ENCODE measurements at places on chromosomes 12 and 14. TPM values are rescaled to one million over a fixed set of nuclear protein-coding genes. Genes with fewer than 3 reads are reported as not detected.

DNA sequence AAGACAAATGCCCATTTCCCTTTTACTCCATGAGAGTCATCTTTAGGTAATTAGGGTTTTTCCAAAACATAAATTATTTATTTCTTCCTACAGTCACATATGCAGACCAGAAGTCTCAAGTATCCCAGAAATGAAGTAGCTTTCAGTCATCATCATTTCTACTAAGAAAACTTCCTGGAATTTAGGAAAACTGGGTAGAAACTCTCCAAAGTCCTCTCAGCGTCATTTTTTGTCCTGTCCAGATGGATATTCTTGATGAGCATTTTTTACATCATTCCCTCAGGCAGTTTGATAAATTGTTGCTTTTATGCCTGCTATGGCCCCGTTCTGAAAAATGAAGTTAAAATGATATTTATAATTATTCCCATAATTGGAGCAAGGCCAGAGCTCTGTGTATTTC lies 93.9 kb upstream of the DCN start:
- no peak overlapping the region for H3K4me3 ChIP-seq
- peaks cover 2% of the 10 kb centered on the region for H3K27me3 ChIP-seq

DNA sequence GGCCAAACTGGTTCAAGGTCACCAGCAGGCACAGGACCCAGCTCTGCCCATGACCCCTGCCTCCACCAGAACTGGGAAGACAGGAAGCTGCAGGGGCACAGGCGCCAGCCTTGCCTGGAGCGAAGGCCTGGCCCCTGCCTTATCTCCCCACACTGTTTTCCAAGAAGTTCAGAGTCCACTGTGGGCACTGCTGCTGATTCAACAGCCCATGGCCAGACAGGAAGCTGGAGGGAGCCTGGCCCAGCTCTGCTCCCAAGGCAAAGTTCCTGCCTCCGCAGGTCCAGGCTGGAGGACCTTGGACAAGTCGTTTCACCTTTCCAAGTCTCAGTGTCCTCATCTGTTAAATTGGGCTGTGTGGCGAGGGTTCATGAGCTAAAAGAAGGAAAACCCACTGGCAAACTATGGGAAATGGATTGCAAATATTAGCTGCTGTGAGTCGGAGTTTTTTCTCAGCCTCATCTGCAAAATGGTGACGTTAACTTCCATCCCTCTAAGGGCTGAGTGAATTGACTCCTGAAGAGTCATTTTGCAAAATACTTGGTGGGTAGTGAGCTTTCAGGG lies 1.2 kb downstream of the PHETA1 start:
- H3K4me1 ChIP-seq: peaks cover 10% of the 10 kb centered on the region
- DNase-seq: no peak
- H3K4me3 ChIP-seq: peak overlapping the region; percentile 53
- H3K36me3 ChIP-seq: no peaks in the 10 kb centered on the region

GRCh38 chr12:66388517-66388916 lies 86.2 kb downstream of the HELB start:
- H3K36me3 ChIP-seq: no peaks in the 10 kb centered on the region
- H3K4me3 ChIP-seq: no peak overlapping the region
- H3K27ac ChIP-seq: no peak overlapping the region
- no peak for DNase-seq
- peaks cover 4% of the 10 kb centered on the region for H3K4me1 ChIP-seq

- no peak overlapping the region for H3K27ac ChIP-seq
- no peaks in the 10 kb centered on the region for H3K27me3 ChIP-seq
- H3K4me1 ChIP-seq: peaks cover 8% of the 10 kb centered on the region
- DNase-seq: no peak
Measured at GRCh38 chr12:42756841-42757623, 167.5 kb upstream of the PRICKLE1 start.

DNA sequence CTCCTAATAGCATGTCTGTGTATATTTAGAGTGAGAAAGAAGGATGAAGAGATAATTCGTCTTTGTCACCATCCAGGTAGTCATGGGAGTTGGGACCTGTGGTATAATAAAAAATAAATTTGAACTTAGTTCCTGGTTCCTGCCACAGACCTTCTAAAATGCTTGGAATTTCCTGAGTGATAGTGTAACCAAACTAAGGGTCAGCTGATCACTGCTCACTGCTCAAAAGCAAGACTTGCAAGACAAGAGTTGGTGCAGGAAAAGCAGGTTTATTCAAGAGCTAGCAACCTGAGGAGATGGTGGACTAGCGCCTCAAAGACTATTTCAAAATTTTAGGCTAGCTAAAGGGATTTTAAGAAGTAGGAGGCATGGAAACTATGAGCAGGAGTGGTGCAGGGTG lies 19.1 kb downstream of the ANG start:
- no peak for DNase-seq
- H3K27me3 ChIP-seq: peaks cover 2% of the 10 kb centered on the region
- no peaks in the 10 kb centered on the region for H3K4me1 ChIP-seq
- no peak overlapping the region for H3K27ac ChIP-seq

- H3K27ac ChIP-seq: no peak overlapping the region
- H3K4me3 ChIP-seq: no peak overlapping the region
- no peaks in the 10 kb centered on the region for H3K27me3 ChIP-seq
- no peaks in the 10 kb centered on the region for H3K36me3 ChIP-seq
Measured at GRCh38 chr12:16564675-16565074, 41.3 kb downstream of the LMO3 start.

The NXPH4 gene
- 0.81 TPM for total RNA-seq

All from activated CD4-positive, alpha-beta memory T cell treated with anti-CD3 and anti-CD28 coated beads, Interleukin-2, amount 10 ng/mL, durations not matched to agents 7 days and 5 days (primary cell).